Muscle of back (tissue), 13 donors: ENCODE measurements at places on chromosomes 12 and 14.

DNA sequence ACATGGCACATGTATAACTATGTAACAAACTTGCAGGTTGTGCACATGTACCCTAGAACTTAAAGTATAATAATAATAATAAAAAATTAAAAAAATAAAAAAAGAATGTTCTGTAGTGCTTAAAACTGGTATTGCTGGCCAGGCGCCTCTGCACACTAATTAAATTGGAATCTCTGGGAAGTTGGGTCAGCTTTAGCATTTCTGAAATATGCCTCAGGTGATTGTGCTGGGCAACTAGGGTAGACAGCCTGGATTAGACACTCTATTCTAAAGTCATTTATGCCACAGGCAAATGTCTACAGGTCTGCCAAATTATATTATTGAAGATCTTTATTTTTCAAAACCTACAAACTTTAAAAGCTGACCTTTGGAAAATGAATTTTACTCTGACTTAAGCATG, 55.3 kb downstream of the PPM1H start:
- no peak for DNase-seq

DNA sequence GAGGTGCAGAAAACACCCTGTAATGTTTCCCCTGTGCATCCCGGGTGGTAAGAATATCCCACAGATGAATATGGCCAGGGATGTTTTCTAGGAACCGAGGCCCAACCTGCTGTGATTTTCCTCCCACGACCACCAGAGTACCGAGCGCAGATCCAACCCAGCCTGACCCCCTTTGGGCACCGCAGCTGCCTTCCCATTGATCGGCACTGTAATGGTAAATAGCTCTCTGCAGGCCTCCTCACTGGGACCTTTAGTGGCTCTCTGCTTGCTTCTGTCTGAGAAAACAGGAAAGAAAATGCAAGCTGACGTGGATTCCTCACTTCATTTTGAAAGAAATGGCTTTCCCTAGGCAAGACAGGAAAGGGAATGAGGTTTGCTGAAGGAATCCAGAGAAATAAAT, 2.4 kb upstream of the RAB15 start:
- no peak for DNase-seq

GRCh38 chr12:97754306-97754705, 291.7 kb downstream of the RMST start:
- DNase-seq = no peak

GRCh38 chr12:93705237-93705636, 28.1 kb downstream of the CRADD start:
- no peak for DNase-seq

- no peak for DNase-seq
These were observed 2.2 kb downstream of the BAZ1A start for GRCh38 chr14:34872822-34873588.

DNA sequence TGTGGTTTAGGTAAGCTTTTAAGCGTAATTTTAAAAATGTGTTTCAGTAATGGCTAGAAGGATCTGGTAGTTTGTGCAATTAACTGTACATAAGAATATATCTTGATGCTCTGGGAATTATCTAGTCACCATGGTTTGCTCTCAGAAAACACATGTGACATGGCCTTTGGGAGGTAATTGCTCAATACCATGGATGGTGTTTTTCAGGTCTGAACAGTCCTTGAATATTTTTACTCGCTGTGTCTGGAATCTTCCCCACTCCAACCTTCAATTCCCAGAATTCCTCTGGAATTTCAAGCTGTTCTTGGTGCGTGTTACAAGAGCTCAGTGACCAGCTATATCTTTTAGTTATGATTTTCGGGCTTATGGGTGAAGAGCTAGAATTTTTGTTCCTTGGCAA, 85.3 kb downstream of the DAAM1 start:
- DNase-seq = no peak

GRCh38 chr12:115215544-115215943, 531.6 kb upstream of the TBX3 start:
- no peak for DNase-seq
